ENCODE measurements at places on chromosomes 5 and 9.

DNA sequence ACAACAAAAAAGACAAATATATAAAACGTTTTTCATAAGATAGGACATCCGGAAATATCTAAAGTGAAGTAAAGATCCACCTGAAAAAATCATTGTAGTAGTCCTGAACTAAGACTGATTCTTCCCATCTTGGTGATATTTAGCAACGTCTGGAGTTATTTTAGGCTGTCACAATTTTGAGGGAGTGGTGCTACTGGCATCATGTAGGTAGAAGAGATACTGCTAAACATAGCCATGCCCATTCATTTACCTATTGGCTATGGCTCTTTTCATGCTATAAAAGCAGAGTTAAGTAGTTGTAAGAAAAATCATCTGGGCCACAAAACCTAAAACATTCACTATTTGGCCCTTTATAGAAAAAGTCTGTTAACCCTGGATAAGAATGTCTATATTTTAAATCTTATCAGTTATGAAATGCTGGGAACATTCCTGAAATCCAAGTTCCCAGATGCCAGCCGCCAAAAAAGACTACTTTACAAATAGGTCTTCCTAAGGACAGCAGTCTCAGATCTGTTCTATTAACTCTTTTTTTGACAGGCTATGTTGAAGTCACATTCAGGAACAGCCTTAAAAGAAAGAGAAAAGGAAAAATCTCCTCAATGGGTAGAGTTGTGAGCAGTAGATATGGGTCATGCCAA is 27.0 kb downstream of the RAPGEF6 start:
- DNase-seq = no peak

- DNase-seq = no peak
Measured at GRCh38 chr5:79898611-79899010, 92.5 kb downstream of the MTX3 start.

- no peak for DNase-seq
Measured at GRCh38 chr9:108271646-108272348, 584.0 kb downstream of the ACTL7B start.

DNA sequence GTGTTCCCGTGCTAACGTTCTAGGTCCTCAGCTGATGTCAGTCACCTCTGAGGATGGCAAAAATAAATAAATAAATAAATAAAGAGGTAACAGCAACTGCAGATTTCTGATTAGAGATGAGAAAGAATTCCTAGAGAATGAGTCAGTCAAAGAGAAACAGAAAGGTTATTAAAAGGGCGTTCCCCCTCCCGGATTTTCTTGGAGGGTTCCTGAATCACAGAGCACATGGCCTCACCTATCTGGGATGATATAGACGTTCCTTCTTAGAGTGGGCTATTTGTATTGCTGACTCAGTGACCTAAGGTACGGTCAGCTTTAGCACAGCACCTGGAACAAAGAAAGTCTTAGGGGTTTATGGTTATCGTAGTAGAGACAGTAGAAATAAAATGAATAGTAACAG is 30.6 kb downstream of the HTR4 start:
- no peak for DNase-seq

- no peak for DNase-seq
Measured at GRCh38 chr5:172773481-172774469, 2.8 kb upstream of the DUSP1 start.

DNA sequence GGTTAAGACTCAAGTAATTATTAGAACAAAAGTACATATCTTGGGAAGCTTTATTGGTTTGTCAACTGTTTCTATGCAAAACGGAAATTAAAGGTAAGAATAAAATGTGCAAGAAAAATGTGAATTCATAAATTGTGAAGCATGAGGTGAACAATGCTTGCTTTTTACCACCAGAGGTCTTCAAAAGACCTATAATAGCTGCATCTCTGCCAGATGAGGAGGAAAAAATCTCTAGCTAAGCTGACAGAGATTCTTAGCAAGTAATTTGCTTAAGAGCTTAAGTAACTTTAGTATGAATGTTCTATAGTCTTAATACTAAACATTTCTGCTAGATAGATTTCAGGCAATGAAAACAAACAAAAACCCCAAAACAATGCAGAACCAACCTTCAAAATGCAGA is 54.1 kb downstream of the MRPS30 start:
- DNase-seq = no peak

DNA sequence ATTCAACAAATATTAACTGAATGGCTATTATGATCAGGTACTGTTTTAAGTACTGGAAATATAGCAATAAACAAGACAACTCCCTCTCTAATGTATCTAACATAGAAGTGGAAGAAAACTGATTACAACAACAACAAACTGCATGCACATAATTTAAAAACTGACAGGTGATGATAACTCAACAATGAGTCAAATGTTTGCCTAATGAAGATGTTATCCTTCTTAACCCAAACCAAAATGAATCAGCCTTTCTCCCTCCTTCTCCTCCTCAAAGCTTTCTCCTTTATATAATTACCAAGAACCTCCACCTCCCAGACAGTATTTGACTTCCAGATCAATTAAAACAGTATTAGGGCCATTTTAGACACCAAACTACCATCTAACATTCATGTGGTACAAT is 49.3 kb downstream of the RICTOR start:
- DNase-seq = no peak

DNA sequence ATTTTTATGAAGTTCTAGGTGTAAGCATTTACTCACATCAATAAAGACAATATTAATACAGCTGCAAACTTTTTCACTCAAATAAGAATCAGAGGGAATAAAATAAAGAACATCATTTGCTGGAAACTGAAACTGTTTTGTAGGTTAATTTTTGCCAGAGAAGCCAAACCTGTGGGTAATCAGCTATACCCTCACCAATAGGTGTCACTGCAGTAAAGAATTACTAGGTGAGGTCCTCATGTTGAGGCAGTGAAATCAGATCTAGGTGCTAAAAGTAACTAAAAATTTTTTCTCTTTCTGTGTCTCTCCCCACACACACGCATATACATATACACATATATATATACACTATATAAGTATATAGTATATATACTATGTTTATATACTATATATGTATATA is 1016.3 kb upstream of the SEMA6A start:
- no peak for DNase-seq

- DNase-seq = no peak
Measured at GRCh38 chr5:108271127-108271526, 110.8 kb downstream of the FBXL17 start.

- no peak for DNase-seq
Measured at GRCh38 chr5:124752854-124753720, 6.6 kb upstream of the ZNF608 start.

GRCh38 chr5:177496070-177496726 is 1.2 kb downstream of the PDLIM7 start:
- no peak for DNase-seq

Data from stimulated activated CD8-positive, alpha-beta memory T cell treated with anti-CD3 and anti-CD28 coated beads, Interleukin-2, amount 100 ng/mL, for 1 hour (primary cell).